Panc1 (cell line): ENCODE measurements at places on chromosomes 12 and 14. TPM values are rescaled to one million over a fixed set of nuclear protein-coding genes. Genes with fewer than 3 reads are reported as not detected.

HOXC6 gene
- 52.2 TPM for total RNA-seq

SLCO1B1 gene
- total RNA-seq, result not detected

DNA sequence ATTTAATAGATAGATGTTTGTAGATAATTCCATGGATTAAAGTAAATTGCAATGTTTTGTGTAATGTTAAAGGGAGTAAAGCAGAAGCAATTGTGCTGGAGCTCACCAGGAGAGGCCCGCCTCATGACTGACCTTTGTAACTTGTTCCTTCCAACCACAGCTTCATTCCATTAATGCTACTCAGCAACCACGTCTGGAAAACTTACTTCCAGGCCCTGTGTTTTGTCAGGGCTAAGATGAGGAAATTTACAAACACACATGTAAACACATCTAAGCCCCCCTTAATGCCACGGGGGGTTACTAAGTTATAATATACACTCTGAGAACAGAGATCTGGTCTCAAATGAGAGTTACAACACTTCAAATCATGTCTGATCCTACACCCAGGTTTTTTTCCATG, 12.4 kb downstream of the LUM start:
- no peaks in the 10 kb centered on the region for H3K27me3 ChIP-seq
- no peak overlapping the region for H3K27ac ChIP-seq
- no peak for DNase-seq
- no peaks in the 10 kb centered on the region for H3K4me1 ChIP-seq
- no peak overlapping the region for H3K4me3 ChIP-seq
- no peaks in the 10 kb centered on the region for H3K36me3 ChIP-seq

- no peak overlapping the region for H3K4me3 ChIP-seq
- no peaks in the 10 kb centered on the region; the same call in 1 of the 2 replicates for H3K4me1 ChIP-seq
- H3K27me3 ChIP-seq, result no peaks in the 10 kb centered on the region
- H3K36me3 ChIP-seq, result no peaks in the 10 kb centered on the region
- DNase-seq, result no peak
These were observed 155.1 kb downstream of the BTG1 start for GRCh38 chr12:91990525-91990924.

MYH7 gene
- not detected for total RNA-seq
